ENCODE measurements at places on chromosomes 4 and X.

- no peak for DNase-seq
Measured at GRCh38 chrX:39337451-39337850, 536.2 kb downstream of the MID1IP1 start.

GRCh38 chrX:69150281-69150960 lies 14.8 kb downstream of the PJA1 start:
- no peak for DNase-seq

DNA sequence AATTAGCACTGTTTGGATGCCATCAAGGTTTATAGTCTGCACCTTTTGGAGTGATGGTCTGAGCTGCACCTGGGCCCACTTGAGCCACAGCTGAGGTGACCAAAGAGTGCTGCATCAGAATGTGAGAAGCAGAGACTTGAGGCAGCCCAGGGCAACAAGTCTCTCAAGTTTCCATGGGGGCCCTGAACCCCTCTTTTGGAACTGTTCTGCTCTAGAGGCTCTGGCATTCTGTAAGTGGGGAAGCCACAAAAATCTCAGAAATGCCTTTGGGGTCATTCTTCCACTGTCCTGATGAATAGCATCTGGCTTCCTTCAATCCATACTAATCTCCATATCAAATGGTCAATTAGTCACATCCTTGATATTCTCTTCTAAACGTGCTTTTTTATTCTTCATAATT lies 298.4 kb upstream of the MAOA start:
- DNase-seq = no peak

DNA sequence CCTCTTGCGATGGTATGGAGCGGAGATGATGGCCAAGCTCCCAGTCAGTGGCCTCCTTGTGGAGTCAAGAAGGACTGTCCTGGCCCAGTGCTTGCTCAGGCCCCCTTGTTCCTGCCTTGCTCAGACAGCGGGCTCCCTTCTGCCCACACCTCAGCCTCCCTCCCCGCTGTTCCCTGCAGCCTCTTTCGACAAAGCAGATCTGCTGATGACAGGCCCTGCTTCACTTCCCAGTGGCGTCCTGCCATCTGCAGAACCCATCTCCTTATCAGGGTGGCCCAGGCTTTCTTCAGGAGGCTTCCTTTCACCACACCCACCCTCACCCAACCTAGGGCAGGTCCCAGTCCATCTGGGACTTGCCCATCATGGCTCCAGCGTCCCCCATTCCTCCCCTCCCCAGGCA lies 80.0 kb downstream of the CLDN34 start:
- DNase-seq = no peak

- DNase-seq = no peak
Measured at GRCh38 chrX:153731117-153731844, 6.6 kb downstream of the ABCD1 start.

DNA sequence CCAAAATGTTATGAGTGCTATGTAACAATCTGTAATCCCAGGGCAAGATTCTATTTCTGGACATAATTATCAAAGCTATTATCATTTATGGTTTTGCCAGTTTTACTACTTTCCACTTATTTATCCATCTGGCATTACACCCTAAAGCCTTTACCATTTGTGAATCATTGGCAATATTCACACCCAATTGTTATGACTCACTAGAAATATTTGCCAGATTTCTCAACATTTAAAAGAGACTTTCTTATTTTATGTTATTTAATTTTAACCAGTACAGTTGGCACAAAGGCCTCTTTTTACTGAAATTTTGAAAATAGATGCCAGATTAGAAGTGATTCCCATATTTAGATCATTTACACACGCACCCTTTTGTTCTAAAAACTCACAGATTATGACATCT lies 242.7 kb upstream of the WDFY3 start:
- DNase-seq = no peak

- DNase-seq = no peak
Measured at GRCh38 chrX:132855780-132856341, 102.6 kb downstream of the HS6ST2 start.

DNA sequence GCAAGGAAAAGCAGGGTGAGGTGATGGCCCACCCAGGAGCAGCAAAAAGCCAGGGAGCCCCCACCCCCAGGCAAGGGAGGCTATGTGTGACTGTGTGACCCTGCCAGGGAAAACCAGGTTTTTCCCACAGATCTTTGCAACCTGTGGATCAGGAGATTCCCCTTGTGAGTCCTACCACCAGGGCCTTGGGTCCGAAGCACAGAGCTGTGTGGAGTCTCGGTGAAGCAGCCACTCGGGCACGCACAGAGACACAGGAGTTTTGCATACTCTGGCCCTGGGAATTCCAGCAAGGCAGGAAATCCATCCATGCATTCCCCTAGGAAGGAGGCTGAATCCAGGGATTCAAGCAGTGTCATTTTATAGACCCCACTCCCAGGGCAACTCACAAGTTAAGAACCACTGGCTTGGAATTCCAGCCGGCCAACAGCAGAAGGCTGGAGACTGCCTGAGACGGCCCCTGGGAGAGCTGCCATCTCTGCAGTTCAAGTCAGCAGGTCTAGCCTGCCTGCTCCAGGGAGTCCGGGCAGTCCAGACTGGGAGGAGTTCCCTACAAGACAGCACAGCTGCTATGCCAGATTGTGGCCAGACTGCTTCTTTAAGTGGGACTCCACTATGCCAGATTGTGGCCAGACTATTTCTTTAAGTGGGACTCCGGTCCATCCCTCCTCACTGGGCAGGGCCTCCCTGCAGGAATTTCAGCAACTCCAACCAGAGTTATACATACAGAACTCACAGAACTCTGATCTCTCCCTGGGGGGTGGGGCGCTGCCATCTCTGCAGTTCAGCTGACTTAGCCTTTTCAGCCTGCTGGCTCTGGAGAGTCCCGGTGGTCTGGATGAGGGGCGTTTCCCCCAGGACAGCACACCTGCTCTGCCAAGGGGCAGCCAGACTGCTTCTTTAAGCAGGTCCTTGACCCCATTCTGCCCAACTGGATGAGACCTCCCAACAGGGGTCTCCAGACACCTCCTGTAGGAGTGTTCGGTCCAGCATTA lies 85.1 kb upstream of the ADAD1 start:
- no peak for DNase-seq

DNA sequence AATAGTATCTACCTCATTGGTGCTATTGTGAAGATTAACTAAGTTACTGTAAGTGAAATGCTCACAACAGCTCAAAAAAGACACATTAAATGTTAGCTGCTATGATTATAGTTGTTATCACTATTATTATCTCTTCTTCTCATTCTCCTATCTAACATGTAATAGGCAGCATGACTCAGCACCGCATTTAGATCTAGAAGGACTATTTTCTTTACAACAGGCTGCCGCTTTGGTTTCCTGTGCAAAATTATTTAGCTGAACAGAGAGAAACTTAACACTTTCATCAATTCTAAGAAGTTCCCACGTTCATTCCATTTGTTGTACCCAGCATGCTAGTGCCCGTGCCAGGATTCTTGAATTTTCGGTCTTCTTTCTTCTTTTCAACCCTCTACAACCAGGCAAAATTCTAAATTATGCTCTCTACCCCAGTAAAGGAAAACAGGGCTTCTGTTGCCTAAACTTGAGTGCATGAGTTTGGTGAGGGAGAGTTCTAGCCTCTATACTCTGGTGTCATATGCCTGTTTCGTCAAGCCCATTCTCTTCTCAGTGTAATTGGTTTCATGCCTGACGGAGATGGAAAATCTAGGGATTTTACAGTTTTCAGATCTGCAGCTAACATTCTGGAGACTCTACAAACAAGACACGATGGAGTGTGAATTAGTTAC lies 378.9 kb downstream of the PPP1R2C start:
- no peak for DNase-seq

DNA sequence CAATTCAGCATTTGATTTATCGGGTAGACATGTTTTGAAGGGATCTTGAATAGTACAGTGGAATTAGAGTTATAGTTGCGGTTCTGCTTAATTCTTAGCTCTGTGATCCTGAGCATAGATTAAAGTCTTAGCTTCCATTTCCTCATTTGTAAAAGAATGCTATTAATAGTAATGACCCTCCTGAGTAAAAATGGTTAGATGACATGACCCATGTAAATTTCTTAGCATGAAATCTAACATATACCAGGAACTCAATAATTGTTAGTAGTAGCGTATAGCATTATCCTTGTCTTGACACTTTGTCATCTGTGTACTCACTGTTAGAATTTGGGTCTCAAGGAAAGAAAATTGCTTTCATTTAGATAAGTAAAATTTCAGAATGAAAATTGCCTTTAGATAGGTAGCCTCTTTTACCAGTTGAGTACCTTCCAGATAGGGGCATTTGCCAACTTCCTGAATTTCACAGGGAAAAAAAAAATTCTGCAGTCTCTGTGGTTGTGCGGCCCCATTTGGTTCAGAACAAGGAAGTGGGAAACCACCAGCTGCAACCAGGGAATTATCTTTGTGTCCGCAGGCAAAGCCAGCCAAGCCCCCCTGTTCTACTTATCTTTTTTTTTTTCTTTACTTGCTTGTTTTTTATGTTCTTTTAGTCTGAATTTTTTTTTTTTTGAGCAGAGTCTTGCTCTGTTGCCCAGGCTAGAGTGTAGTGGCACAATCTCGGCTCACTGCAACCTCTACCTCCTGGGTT lies 86.9 kb downstream of the TMEM164 start:
- DNase-seq = no peak
